Upper lobe of right lung (tissue), 1 donor: ENCODE measurements at places on chromosomes 12 and 14. TPM values are rescaled to one million over a fixed set of nuclear protein-coding genes. Genes with fewer than 3 reads are reported as not detected.
A peak's percentile ranks its signal among the peaks of the same experiment; 100 is the strongest.

The RND1 gene
- total RNA-seq: 7.1 TPM

The TMPRSS12 gene
- total RNA-seq: not detected

The ACVRL1 gene
- 223 TPM for total RNA-seq

The RESF1 gene
- total RNA-seq: 72.3 TPM

GRCh38 chr14:105536051-105536450, 9.7 kb downstream of the TMEM121 start:
- peaks cover 17% of the 10 kb centered on the region for H3K27me3 ChIP-seq
- peak; percentile 40 for DNase-seq
- H3K4me3 ChIP-seq: no peak overlapping the region
- no peaks in the 10 kb centered on the region for H3K36me3 ChIP-seq
- no peak overlapping the region for H3K27ac ChIP-seq

DNA sequence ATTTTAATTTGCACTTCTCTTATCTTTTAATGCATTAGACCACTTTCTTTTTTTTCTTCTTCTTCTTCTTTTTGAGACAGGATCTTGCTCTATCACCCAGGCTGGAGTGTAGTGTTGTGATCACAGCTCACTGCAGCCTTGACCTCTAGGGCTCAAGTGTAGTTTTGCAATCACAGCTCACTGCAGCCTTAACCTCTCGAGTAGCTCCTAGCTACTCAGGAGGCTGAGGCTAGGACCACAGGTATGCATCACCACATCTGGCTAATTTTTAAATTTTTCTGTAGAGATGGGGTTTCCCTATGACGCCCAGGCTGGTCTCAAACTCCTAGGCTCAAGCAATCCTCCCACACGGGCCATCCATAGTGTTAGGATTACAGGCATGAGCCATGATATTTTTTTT, 12.7 kb downstream of the TMED8 start:
- H3K4me3 ChIP-seq: no peak overlapping the region
- H3K4me1 ChIP-seq: no peaks in the 10 kb centered on the region
- no peaks in the 10 kb centered on the region for H3K36me3 ChIP-seq
- no peak overlapping the region for H3K27ac ChIP-seq
- DNase-seq: no peak

- no peaks in the 10 kb centered on the region for H3K4me1 ChIP-seq
- no peak overlapping the region for H3K27ac ChIP-seq
- no peaks in the 10 kb centered on the region for H3K36me3 ChIP-seq
- no peak overlapping the region for H3K4me3 ChIP-seq
- DNase-seq: no peak
Observed at GRCh38 chr14:27253966-27254365, 656.1 kb upstream of the NOVA1 start.

GRCh38 chr12:116524964-116525379, 34.2 kb upstream of the MAP1LC3B2 start:
- DNase-seq: no peak
- H3K36me3 ChIP-seq: no peaks in the 10 kb centered on the region
- no peaks in the 10 kb centered on the region for H3K27me3 ChIP-seq
- H3K4me1 ChIP-seq: no peaks in the 10 kb centered on the region
- no peak overlapping the region for H3K4me3 ChIP-seq
- H3K27ac ChIP-seq: no peak overlapping the region

GRCh38 chr12:64894827-64895475, 70.5 kb downstream of the TBC1D30 start:
- H3K4me1 ChIP-seq: peaks cover 3% of the 10 kb centered on the region
- H3K4me3 ChIP-seq: no peak overlapping the region
- DNase-seq: no peak
- no peaks in the 10 kb centered on the region for H3K36me3 ChIP-seq
- H3K27ac ChIP-seq: no peak overlapping the region
- H3K27me3 ChIP-seq: no peaks in the 10 kb centered on the region

- H3K4me1 ChIP-seq: peaks cover 10% of the 10 kb centered on the region
- no peak overlapping the region for H3K4me3 ChIP-seq
- no peaks in the 10 kb centered on the region for H3K36me3 ChIP-seq
- H3K27ac ChIP-seq: no peak overlapping the region
- DNase-seq: no peak
- H3K27me3 ChIP-seq: no peaks in the 10 kb centered on the region
Observed at GRCh38 chr12:116284396-116284795, 6.9 kb upstream of the MED13L start.
